T-helper 17 cell (primary cell): ENCODE measurements at places on chromosomes 1 and 21.
A peak's percentile ranks its signal among the peaks of the same experiment; 100 is the strongest.

DNA sequence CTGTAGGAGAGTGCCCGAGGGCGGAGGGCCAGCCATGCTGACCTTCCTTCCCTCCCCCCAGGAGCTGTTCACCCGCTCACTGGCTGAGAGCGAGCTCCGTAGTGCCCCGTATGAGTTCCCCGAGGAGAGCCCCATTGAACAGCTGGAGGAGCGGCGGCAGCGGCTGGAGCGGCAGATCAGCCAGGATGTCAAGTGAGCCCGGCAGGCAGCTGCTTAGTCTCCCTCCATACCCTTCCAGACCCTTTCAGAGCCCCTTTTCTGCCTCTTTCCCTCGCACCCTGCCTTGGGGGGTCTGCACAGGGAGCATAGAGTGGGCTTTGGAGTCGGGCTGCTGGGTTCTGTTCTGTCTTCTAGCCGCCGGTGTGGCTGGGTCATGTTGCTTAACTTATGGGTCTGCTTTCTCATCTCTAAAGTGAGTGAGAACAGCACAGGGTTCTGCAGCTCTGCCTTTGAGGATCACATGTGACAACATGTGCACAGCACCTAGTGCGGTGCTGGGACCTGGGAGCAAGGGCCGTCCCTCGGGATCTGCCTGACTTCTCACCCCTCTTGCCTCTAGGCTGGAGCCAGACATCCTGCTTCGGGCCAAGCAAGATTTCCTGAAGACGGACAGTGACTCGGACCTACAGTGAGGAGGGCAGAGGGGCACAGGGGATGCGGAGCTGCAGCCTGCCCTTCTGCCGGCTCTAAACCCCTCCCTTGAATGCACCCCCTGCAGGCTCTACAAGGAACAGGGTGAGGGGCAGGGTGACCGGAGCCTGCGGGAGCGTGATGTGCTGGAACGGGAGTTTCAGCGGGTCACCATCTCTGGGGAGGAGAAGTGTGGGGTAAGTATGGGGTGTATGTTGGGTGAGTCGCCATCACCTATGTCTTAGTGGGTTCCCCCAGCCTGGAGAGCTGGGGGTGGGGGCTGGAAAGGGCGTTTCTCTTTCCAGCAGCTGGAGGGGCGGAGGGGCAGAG lies 6.2 kb downstream of the AMPD2 start:
- DNase-seq: no peak

GRCh38 chr1:1082239-1082775 lies 8.2 kb upstream of the RNF223 start:
- no peak for DNase-seq

DNA sequence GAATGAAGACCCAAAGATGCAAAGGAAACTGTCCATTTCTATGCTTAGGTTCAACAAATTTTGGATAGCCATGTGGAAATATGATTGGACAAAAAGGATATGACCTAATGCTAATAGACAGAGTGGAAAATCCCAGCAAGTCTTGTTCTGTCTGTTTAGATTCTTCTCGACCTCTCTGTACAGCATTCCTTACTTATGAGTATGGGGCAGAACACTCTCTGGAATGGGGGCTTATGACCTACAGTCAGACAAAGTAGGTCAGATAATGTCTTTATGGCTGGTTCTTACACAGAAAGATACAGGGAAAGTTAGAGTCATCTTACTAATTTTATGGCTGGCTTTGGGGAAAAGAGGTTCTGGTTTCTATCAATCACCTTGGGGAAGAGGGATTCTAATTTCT lies 2.8 kb downstream of the GCSAML start:
- DNase-seq: no peak

- no peak for DNase-seq
These were observed 738.8 kb downstream of the PTPRU start for GRCh38 chr1:29975036-29975694.

DNA sequence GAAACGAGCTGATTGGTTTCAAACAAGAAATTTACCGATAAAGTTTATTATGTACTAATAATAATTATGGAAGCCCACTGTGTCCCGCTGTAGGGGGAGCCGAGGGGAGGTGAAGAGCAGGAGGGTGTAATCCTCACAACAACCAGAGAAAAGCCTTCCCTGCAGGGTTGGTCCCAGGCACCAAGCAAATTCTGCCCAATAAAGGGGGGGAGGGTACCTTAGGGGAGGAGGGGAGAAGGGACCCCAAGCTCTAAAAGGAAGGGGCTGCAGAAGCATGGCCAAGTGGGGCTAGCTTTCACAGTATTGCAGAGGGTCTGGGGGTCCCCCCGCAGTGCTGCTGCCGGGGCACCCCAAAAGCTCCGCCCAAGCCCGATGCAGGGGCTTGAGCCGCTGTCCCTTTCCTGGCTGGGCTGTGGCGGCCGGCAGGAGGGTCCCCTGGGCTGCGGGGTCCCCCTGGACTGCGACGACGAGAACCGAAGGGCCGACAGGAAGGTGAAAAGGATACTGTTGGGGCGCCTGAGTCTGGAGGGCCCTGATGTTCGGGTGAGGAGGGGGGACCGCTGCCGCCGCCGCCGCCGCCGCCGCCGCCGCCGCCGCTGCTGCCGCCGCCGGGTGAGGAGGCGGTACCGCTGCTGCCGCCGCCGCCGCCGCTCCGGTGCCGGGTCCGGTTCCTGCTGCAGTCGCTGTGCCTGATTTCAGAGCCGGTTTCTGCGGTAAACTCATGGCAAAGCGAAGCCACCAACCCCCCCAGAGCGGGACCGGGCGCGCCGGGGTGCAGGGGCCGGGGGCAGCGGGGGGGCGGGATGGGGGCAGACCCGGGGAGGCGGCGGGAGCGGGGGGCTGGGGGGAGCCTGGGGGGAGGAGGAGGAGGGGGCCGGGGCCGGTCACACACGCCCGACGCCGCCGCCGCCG lies 771 bp downstream of the EIF4G3 start:
- peak; percentile 57 for DNase-seq
